ENCODE measurements at places on chromosomes 16 and 17.

- no peak for DNase-seq
Observed at GRCh38 chr17:79251824-79252223, 177.2 kb downstream of the ENGASE start.

- no peak for DNase-seq
Observed at GRCh38 chr16:68347605-68348004, 36.8 kb downstream of the PRMT7 start.

- no peak for DNase-seq
Observed at GRCh38 chr16:11404603-11405002, 59.3 kb downstream of the RMI2 start.

- no peak for DNase-seq
Observed at GRCh38 chr17:54257440-54257839, 434.7 kb downstream of the KIF2B start.

Measured in nephron progenitor cell (in vitro differentiated cells).